Ascending aorta (tissue), 2 donors: ENCODE measurements at places on chromosomes 1 and 21. TPM values are rescaled to one million over a fixed set of nuclear protein-coding genes. Genes with fewer than 3 reads are reported as not detected.
A peak's percentile ranks its signal among the peaks of the same experiment; 100 is the strongest.

DNA sequence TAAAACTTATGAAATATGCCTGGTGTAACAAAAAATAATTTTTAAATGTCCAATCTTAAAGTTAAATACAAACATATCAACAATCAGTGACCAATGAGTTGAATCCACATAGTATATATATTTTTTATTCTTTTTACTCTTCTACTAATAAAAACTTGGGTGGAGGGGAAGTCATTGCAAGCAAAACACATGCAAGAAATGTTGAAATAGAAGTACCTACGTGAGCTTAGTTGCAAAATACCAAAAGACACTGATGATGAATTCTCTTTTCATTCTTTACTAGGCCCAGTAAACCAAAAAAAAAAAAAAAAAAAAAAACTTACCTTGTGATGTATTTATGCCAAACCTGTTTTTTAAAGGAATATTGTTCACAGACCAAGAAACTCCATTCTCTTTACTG is 26.4 kb upstream of the PLA2G4A start:
- no peak for DNase-seq

- DNase-seq, result no peak
These were observed 56.7 kb downstream of the PTPN14 start for GRCh38 chr1:214494706-214495105.

GRCh38 chr1:10816743-10817369 is 20.4 kb upstream of the CASZ1 start:
- DNase-seq, result no peak

DNA sequence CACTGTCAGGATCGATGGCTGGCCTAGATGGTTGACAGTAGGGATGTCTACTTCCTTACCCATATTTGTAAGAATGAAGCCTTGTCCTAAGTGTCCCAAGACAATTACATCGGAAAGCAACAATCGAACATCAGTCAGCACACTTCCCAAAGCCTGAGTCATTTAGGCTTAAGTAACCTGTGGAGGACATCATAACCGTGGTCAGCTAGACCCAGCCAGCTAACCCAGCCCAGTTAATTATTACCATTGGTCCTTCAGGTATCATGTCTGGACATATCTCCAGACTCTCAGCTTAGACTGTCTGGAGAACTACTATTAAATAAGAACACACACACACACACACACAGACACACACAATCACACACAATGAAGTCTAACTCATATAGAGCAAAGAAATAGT is 264.7 kb downstream of the TRABD2B start:
- no peak for DNase-seq

DNA sequence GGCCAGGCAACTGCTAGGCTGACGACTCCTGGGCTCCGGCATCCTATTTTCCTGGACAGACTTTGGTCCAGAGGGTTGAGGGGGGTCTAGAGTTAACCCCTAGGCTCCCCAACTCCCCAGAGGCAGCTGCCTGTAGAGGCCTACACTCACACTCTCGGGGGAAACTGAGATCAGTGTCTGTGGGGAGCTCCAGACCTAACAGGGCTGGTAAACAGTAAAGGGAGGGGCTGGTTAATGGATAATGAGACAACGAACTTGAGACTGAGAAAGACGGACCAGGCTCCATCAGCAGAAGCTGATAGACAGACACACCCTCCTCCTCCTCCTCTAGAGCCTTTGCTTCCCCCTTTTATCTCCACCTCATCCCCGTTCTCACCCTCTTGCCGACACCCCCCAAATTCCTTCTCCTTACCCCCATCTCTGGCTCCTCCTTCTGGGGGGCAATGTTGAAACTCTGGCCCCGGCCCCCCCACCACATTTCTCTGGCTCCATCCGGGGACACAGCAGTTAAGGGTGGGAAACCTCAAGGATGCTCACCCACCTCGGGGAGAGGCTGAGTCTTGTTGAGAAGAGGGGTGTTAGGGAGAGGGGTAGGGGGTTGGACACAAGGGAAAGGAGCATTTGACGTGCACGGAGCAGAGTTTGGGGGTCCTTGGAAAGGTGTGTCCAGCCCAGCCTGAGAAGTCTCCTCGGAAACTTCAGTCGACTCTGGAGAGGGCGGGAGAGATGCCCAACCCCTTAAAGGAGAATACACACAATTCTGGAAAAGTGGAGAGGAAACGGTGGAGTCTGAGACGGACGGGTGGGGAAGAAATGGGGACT is at the start of gene MTMR11:
TSS of gene MTMR11 (minus strand) at position 710 of the 822 bp plus-strand sequence. CDS start at position 478, 232 bp downstream.
- DNase-seq, result peak; percentile 76

DNA sequence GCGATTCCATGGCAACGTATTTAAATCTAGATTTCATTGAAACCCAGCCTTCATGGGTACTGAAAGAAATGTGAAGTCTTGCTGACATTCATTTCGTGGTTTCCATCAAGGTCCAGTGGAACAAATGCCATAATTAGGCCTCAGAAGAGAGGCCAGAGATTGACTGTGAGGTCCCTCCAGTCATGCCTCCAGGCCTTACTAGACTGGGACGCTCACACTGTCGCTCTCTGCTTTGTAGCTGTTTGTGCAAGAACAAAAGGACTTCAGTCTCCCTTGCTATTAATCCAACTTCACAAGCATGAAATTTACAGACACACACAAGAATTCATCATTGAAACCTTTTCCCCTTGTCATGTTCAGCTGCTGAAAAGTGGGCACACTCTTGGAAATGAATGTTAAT is 180.4 kb upstream of the FOXD3 start:
- DNase-seq, result no peak

KAZN gene
- total RNA-seq, result 58.5 TPM

GUCA2B gene
- total RNA-seq, result not detected
